Activated T-helper 1 cell treated with Interleukin-2 at 50 U/mL for 16 hours (primary cell): ENCODE measurements at places on chromosomes 3 and 15.

DNA sequence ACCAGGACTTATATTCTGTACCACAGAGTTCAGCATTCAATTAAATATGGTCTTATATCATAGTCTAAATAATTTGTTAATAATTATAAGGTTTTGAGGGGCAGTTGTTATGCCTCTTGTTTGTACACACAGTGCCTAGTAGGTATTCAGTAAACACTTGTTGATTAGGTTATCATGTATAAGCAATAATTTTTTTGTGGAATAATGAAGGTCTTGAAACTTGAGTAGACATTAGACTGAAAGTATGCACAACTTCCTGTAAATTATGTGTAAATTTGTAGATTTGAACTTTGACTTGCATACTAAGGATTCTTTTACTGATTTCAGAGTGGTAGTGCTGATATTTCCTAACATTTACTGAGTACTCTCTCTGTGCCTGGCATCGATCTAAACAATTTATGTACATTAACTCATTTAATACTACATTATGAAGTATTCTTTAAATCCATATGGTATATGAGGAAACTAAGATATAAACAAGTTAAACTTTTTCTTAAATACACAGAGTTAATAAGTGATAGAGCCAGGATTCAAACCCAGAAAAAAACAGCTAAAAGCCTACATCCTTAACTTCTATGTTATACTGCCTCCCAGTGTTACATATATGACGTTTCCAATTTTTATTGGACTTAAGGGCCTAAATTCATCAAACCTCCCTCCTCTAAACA lies 65.1 kb downstream of the GLCE start:
- no peak for DNase-seq

GRCh38 chr15:47394286-47394809 lies 323.0 kb upstream of the SEMA6D start:
- no peak for DNase-seq

- no peak for DNase-seq
Observed at GRCh38 chr15:80160570-80161156, 7.9 kb downstream of the FAH start.

DNA sequence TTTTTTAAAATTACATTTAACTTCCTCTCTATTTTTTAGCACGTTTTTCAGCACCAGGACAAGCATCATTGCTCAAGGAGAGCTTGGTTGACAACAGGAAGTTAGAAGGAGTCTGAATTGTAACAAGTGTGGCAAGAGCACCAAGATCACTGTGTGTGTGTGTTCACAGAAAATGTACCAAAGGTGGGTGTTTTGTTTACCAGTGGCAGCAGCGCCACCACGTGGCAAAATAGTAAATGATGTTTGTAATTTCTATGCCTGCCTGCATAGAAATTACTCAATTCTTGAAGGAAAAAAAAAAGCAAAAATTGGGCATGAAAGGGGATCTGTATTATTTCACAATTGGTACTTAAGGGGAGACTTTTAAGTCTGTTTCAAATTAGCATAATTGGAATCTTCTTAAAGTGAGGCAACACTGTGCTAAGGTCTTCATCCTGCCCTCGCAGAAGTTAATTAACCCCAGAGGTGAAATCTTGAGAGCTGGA lies 7.4 kb upstream of the U2SURP start:
- peak; percentile 14 for DNase-seq

DNA sequence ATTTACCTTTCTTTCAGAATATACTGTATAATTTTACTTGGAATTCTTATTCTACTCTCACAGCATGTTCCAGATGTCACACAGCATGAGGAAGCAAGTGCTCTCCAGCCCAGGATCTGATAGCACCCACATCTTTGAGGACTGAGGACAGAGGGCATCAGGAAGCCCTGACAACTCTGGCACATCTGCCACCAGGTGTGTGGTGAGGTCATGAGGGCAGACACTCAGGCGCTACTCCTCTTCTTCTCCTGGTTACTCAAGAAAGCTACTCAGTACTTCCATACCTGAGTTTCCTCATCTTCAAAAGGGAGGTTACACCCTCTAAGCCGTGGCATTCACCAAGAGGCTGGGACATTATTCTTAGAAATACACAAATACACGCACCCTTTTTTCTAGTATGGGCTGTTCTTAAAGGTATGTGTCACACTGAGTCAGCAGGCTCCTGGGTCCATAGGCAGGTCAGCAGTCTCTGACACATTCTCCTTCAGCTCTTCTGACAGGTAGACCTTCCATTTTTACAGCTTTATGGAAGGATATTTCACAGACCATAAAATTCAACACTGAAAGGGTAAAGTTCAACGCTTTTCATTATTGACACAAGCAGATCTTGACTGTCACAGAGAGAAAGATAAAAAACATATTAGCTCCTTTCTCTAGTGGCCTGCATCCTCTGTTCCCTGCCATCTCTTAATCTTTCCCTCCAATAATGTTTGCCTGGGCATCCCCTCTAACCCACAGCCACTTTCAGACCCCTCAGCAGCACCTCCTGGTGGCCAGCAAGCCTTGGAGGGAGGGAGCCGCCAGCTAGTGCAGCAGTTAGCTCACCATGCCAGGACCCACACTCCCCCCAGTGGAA lies 103.2 kb upstream of the TJP1 start:
- DNase-seq: no peak

GRCh38 chr3:185555101-185555501 lies 2.7 kb upstream of the LIPH start:
- DNase-seq: no peak

DNA sequence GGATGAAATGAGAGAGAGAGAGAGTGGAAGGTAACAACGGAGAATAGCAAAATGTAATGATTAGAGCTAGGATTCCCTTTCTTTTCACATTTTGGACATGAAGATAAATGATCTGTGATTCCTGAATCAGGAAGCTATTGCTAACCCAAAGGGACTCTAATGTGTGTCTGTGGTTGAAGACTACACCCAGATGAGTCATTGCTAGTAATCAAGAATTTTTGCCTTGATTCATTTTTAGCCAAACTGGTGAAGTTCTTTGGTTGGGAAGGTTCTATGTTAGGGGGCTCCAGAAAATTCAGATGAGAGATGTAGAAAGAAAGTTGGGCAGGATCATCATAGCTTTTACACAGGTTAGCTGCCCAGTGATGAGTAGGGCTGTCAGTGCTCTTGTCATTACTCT lies 116.4 kb downstream of the DUT start:
- no peak for DNase-seq

- no peak for DNase-seq
Observed at GRCh38 chr15:77803487-77803886, 170.8 kb upstream of the LINGO1 start.

GRCh38 chr3:1330107-1330506 lies 237.3 kb downstream of the CNTN6 start:
- DNase-seq: no peak

- DNase-seq: no peak
Observed at GRCh38 chr3:178841011-178841410, 230.6 kb downstream of the ZMAT3 start.

DNA sequence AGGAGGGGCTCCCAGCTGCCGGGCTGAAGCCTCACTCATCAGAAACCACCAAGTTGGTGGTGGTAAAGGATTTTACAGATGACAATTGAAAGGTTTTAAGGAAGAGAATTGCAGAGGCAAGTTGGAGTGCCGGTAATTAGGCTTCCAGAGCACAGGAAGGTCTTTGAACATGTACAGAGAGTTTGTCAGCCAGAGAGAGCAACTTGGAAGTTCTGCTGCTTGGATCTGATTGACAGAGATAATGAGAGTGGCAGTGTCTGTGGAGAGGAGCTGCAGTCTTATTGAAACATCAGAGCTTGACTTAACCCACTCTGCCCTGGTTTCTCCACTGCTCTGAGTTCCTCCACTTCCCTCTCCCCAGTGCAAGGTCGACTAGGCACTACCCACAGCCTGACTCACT lies 448.6 kb downstream of the EPHB1 start:
- DNase-seq: no peak

- no peak for DNase-seq
Observed at GRCh38 chr3:100928638-100929428, 64.4 kb downstream of the ABI3BP start.

DNA sequence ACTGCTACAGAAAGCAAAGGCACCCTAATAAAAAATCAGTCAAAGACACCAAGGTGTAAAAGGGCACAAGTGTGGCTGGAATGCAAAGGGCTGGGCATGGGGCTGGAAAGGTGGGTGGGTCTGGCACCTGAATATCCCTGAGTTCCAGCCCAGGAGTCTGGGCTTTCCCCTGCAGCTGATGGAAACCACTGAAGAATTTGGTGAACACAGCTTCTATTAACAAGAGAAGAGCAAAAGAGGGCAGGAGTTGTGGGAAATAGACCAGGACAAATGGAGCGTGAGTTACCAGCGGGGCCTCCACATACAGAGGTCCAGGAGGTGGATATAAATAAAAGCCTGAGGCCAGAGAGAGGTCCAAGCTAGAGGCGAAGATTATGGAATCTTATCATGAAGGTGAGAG lies 45.1 kb upstream of the TPM1 start:
- DNase-seq: no peak

- no peak for DNase-seq
Observed at GRCh38 chr3:38387862-38388261, 41.3 kb downstream of the XYLB start.

GRCh38 chr3:159624616-159625015 lies 364.0 kb upstream of the IL12A start:
- no peak for DNase-seq

GRCh38 chr3:122260206-122260605 lies 64.8 kb upstream of the CSTA start:
- no peak for DNase-seq

DNA sequence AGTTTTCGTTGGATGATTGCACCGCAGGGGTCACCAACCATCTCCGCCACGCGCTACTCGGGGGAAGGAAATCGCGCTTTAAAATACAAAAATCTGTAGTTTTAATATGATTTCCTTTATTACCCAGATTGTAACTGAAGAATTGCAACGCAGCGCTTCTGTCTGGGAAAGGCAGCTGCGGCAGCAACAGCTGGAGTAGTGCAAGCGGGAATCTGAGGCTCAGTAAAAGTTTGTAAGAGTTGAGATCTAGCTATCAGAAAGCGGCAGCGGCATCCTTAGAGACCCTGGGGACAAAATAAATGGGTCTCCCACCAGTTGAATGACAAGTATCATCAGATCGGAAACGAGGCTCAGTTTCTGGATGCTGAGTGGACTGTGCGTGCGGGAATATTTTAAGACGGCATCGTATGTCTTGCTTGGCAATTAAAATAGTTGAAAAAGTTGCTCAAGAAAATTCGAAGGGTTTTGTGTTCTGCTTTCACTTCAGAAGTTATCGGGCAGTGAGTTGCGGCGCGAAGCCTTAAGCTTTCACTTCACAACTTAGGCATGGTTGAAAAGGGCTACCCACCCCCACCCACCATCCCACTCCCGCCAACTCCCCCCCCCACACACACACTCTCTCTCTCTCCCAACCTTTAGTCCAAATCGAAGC lies 2.7 kb downstream of the MECOM start:
- DNase-seq: no peak

GRCh38 chr15:99978426-99978825 lies 245.2 kb upstream of the LYSMD4 start:
- no peak for DNase-seq

DNA sequence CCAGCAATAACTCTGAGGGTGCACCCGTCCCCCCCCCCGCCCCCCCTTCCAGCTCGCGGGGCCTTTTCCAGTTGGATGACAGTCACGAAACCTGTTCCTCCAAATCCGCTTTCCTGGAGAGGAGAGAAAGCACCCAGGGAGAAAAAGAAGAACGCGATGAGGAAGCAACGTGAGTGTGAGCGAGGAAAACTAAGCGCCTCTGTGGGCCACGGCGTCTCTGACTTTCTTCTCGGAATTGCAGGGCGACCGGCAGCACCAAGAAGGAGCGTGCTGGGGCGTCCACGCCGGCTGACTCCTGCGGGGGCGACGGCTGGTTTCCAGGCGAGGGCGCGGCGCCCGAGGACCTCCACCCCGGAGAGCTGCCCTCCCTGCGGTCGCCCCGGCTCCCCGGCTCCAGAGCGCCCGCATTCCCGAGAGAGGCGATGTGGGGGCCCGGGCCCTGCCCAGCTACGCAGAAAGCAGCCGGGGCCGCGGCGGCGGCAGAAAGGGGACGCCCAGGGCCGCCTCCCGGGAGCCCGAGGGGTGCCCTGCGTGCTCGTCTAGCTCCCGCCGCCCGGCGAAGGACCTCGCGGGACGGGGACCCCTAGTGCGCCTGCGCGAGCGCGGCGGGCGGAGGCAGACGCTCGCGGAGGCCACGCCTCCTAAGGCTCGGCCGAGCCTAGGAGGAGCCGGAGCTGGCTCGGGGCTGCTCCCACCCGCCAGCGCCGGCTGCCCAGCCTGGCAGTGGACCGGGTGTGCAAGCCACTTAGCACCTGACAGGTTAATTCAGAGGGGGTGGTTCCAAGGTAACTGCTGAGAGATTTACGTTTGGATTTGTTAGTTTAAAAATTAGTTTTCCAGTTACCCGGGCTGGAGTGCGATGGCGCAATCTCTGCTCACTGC lies 15.3 kb upstream of the ADIPOQ start:
- DNase-seq: peak; percentile 82

- DNase-seq: no peak
Observed at GRCh38 chr3:50592568-50592967, 19.0 kb downstream of the CISH start.

GRCh38 chr15:83694015-83694414 lies 40.1 kb downstream of the ADAMTSL3 start:
- no peak for DNase-seq

- DNase-seq: no peak
Observed at GRCh38 chr3:180319461-180319860, 282.5 kb upstream of the TTC14 start.

- no peak for DNase-seq
Observed at GRCh38 chr3:194205675-194206133, 69.8 kb downstream of the HES1 start.

DNA sequence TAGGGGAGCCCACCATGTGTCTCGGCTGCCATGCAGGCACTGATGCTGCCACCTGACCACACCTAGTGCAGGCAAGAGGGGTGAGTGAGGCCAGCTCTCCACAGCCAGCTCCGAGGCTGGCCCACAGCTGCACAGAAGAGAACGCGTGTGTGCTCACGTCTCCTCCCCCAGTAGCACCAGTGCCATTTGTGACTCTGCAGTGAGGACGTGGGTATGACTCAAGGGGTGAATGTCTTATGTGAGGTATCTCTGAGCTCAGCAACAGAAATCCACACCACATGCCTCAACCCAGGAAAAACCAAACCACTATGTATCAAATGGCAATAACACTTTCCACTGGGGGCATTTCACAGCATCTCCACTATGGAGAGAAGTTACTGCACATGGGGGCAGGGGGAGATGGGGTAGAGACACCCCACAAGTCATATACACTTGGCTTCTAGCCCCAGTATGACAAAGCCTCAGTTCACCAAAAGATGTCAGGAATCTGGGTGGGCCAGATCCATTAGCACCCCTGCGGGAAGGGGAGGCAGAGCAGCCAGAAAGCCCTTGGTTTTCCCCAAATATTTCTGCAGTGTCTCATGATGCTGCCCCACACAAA lies 87.6 kb downstream of the LRIG1 start:
- DNase-seq: no peak
